ENCODE measurements at places on chromosomes 3 and 15.

DNA sequence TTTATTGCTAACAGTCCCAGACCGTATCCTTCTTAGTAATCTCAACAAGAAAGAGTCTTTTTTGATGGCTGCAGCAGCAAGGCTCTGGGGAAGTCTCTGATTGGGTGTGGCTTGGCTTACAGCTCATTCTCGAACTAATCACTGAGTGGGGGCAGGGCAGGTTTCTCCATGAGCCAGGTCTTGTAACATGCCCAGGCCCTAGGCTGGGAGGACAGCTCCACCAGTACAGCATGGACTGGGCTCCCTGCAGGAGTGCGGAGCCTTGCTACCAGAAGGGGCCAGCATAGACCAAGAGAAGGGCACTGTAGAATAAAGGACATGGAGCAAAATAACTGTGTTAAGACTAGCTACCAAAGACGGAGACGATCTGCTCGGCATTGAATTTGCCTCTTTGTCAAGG is 7.2 kb downstream of the CD276 start:
- DNase-seq = no peak

GRCh38 chr3:146326875-146327543 is 76.1 kb upstream of the PLSCR4 start:
- peak; percentile 13 for DNase-seq

- no peak for DNase-seq
Measured at GRCh38 chr15:69344238-69344637, 45.5 kb downstream of the PAQR5 start.

DNA sequence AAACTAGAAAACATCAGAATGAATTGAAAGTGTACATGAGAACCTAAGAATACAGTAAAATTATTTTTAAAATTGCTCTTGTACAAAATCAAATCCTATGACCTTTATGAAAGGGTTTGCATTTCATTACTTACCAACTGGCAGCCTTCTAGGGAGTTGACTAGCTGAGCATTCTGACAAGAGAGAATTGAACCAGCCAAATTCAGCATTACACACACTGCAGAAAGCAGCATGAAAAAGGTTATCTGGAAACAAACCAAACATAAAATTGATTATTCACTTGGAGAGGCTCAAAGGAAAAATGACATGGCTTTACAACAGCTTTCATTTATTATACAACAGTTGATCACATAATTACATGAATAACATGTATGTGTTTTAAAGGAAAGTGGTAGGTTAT is 17.4 kb downstream of the NSMCE3 start:
- no peak for DNase-seq

DNA sequence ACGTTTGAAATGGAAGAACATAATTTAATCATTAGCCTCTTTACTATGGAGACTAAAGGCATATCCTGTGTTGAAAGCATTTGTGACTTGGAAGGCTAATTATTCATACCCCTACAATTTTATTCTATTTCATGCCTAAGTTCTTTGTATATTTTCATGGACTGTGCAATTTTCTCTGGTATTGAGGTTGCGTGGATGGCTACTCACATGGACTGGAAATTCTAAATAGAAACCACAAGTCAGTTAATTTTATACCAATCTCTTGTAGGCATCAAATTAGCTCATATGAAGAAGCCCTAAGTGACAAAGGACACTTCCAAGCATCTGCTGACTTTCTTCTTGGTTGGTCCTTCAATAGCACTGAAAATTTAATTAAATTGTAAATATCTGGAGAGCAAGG is 1353.5 kb downstream of the ROBO1 start:
- no peak for DNase-seq

DNA sequence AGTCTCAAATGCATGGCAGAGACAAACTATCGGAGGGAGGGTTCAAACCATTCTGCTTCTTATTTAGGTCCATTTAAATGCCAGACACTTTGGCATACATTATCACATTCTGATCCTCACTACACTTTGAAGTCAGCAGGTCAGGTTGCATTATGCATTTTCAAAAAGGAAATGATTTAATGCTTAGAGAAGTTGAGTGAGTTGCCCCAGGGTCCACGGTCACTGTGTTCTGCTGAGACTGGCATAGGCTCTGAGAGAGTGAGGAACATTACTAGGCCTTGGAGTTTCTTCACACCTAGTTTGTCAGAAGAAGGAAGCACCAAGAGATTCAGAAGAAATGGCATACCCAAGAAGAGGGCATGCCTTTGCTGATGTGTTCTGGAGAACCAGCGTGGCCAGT is 46.3 kb upstream of the ACAN start:
- no peak for DNase-seq

GRCh38 chr3:42129014-42129953 is 38.1 kb downstream of the TRAK1 start:
- no peak for DNase-seq

DNA sequence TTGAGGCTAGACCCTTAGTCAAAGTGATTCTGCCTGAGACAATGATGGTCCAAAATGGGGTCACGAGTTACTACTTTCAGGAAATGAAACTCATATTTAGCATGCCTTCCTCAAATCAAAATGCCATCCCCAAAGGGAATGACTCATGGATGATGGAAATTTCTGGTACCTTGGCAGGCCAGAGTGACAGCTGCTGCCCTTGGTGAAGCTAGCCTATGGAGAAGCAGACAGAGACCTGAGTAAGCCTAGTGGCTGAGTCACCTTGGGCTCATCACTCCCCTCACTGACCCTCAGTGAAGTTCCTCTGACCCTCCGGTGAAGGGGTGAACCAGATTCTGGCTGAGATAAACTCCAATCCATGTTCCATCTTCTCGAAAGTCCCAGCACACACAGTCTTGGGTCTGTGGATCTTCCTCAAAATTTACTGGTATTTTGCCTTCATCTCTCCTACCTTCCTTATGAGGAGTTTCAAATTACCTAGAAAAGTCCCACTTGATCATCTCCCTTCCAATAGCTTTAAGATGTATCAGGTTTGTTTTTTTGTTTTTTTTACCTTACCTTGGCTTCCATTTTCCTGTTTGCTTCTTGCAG is 54.5 kb upstream of the ABHD17C start:
- DNase-seq = no peak

DNA sequence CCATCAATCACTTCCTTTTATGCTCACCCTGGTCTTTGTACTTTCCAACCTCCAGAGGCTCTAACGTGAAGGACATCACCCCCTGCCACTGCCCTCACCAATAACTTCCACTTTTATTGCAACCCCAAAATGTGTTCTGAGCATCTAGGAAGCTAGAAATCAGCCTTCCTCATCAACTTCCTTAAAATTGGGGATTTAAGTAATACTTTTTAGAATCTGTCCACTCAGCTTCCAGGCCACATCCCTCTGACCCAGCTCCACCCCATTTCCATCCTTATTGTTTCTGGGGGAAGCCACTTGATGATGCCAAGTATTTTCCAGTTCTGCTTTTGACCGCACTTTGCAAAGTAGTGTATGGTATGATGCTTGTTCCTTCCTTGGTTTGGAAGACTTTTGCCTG is 73.5 kb upstream of the XCR1 start:
- DNase-seq = no peak

GRCh38 chr15:89395031-89395430 is 60.4 kb upstream of the POLG start:
- no peak for DNase-seq

- DNase-seq = no peak
Measured at GRCh38 chr3:49568965-49569364, 14.7 kb downstream of the BSN start.

- no peak for DNase-seq
Measured at GRCh38 chr3:101936419-101937356, 87.4 kb downstream of the NFKBIZ start.

DNA sequence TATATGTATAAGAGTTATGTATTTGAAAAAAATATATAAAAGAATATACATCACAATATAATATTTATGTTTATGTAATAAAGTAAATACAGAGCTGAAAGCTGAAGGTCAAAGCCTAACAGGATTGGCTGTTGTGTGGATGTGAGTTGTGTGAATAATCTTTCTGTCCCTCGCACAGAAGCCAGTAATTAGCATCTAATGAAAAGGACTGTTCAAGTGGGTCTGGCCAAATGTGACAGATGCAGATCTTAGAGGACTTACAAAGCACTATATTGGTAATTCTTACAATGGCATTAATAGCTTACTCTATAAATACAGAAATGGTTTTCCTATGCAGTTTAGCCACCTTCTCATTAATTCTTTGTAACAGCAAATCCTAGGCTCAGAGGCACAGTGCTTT is 2.4 kb downstream of the MKRN3 start:
- no peak for DNase-seq

DNA sequence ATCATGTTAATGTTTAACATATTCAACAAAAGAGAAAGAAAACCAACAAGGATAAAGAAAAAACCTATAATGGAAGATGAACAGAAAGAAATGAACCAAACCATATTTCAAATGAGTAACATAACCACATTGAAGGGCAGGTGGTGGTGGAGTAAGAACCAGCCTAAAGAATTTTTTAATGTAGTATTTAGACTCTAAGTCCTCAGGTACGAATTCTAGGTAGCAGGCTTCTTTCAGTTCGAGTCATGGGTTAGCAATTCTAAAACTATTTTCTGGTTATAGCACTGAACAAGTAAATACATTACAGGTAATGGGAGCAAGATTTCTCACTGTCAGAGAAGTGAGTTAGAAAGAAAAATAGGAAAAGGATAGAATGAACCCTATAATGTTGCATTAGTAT is 24.4 kb downstream of the DCBLD2 start:
- no peak for DNase-seq

GRCh38 chr15:67685008-67685599 is 140.2 kb upstream of the SKOR1 start:
- peak; percentile 5 for DNase-seq

GRCh38 chr3:11312166-11312565 is 40.0 kb downstream of the ATG7 start:
- DNase-seq = no peak

DNA sequence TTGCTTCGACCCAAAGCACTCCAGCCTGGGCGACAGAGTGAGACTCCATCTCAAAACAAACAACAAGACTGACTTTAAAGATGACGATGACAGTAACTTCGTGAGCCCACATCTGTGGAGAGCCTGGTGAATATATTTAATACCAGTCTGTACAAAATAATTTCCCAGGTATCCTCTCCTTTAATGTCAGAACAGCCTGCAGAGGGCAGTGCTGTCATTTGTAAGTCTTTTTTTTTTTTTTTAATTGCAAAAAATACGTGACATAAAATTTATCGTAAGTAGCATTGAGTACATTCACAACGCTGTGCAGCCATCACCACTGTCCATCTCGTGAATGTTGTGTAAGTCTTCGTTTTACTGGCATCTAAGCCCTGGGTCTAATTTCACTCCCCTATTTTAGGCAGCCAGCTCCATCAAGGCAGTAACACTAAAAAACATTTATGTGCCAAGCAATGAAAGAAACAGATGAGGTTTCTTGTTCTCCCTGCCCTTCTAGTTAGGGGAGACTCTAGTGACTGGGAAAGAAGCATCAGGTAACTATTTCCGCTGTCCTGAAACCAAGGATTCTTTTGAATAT is 1.4 kb downstream of the HTD2 start:
- DNase-seq = no peak

DNA sequence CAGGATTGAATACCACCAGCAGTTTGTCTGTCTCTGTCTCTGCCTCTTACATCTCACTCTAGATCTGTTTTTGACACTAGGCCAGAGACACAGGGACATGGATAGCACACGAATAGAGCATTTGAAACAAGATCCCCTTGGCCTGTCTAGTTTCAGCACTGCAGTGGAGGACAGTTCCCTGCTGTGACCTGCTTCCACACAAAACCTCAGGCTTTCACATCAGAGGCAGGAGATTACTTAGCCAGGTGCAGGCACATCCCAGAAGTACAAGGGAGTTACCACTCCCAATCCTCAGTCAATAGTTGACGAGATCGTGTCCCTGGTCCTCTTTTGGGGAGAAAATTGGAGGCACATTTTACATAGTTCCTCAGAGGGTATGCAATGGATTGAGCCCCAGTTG is 34.0 kb upstream of the CCK start:
- DNase-seq = peak; percentile 32

DNA sequence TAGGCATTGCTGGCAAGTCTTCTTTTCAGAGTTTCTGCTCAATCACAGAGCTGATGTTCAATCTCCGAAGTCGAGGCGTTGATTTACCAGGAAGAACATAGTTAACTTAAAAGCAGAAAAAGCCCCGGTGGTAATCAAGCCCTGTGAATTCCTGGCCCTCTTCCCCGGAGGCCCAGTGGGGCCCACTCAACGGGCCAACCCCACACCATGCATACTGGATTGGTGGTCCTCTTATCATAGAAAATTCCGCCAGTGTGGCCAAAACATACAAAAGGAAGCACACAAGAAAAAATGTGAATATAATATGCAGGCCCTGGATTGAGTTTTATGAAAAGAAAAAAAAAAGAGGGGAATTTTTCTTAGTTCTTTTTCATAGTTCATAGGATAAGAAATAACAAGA is 873.0 kb upstream of the NR2F2 start:
- DNase-seq = no peak

DNA sequence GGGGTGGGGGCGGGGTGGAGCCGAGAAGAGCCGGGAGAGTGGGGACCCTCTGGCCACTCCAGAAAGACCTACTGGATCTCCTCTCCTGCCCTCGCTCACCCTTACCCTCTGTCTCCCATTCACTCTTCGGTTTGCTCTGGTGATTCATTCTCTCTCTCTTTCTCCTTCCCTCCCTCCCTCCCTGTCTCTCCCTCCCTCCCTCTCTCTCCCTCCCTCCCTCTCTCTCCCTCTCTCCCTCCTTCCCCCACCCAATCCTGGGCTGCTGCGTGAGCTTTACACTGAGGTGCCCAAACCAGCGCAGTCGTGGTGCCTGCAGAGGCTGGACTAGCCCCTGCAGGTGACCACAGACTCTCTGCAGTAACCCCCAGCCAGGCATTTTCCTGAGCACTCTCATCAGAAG is 32.2 kb upstream of the ADAMTS17 start:
- DNase-seq = no peak

- DNase-seq = no peak
Measured at GRCh38 chr3:60933824-60934223, 317.4 kb downstream of the FHIT start.

DNA sequence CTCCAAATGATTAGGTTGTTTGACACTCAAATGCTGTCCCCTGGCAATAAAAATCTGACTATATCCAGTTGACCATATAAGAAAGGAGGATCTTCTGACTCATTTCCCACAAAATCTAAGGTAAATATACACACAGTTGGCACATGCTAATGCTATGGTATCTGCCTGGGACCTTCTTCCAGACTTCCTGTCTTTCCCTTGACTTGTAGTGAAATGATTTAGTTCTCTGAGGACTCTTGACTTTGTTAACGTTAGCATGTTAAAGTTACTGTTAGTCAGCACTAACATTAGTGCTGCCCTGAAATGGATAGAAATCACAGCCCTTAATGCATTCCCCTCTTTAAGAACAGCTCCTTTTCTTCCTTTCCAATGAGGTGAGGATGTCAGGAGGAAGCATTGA is 124.3 kb upstream of the LSAMP start:
- DNase-seq = no peak

DNA sequence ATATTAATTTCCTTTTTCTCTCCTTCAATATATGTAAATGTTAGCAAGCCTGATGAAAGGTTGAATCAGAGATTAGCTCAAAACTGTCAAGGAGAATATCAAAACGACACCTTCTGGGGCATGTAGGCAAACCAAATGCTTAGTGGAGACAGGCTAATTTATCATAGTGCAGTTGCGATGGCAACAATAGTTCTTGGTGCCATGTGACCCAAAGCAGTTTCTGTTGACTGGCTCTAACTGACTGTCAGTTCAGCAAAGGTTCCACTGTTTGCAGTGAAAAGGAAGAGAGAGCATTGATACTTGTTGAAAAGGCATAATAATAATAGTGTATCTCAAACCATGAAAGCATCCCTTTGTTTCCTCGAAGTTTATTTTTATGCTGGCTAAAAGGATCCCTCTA is 513.9 kb downstream of the NLGN1 start:
- DNase-seq = no peak
